Stomach (tissue), 19 donors: ENCODE measurements at places on chromosomes 11 and 22. TPM values are rescaled to one million over a fixed set of nuclear protein-coding genes. Genes with fewer than 3 reads are reported as not detected.

DNA sequence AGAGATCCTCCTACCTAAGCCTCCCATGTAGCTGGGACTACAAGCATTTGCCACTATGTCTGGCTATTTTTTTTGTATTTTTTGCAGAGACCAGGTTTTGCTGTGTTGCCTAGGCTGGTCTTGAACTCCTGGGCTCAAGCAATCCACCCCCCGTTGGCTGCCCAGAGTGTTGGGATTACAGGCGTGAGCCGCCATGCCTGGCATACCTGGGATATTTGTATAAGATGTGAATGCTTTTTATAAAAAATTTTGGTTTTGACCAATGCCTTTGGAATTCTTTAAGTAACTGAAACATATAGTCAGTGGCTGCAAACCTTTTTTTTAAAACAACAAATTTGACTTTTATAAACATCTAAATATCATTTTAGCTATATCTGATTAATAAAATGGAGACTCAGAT, 42.4 kb downstream of the ADAMTS8 start:
- H3K4me3 ChIP-seq = no peak overlapping the region
- H3K27ac ChIP-seq = no peak overlapping the region
- H3K27me3 ChIP-seq = no peaks in the 10 kb centered on the region
- H3K36me3 ChIP-seq = no peaks in the 10 kb centered on the region
- H3K4me1 ChIP-seq = no peaks in the 10 kb centered on the region

The KCNQ1OT1 gene
- total RNA-seq = 15.1 TPM

The OR5AN1 gene
- total RNA-seq = not detected

DNA sequence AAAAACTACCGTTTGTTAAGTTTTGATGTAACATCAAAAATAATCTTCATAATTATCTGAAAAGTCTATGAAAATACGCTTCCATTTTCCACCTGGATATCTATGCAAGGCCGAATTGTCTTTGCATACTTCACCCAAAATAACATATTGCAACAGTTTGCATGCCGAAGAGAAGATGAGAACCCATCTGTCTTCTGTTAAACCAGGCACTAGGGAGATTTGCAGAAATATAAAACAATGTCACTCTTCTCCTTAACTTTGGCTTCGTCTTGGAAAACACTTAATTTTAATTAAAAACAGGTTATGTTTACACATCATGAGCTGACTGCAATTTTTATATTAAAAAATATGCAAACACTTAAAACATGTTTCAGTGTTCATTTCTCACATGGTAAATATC, 1325.8 kb downstream of the TBC1D22A start:
- no peak overlapping the region for H3K27ac ChIP-seq
- no peak for DNase-seq
- H3K4me1 ChIP-seq = peaks cover 20% of the 10 kb centered on the region
- H3K27me3 ChIP-seq = no peaks in the 10 kb centered on the region

The LINC01488 gene
- total RNA-seq = not detected

DNA sequence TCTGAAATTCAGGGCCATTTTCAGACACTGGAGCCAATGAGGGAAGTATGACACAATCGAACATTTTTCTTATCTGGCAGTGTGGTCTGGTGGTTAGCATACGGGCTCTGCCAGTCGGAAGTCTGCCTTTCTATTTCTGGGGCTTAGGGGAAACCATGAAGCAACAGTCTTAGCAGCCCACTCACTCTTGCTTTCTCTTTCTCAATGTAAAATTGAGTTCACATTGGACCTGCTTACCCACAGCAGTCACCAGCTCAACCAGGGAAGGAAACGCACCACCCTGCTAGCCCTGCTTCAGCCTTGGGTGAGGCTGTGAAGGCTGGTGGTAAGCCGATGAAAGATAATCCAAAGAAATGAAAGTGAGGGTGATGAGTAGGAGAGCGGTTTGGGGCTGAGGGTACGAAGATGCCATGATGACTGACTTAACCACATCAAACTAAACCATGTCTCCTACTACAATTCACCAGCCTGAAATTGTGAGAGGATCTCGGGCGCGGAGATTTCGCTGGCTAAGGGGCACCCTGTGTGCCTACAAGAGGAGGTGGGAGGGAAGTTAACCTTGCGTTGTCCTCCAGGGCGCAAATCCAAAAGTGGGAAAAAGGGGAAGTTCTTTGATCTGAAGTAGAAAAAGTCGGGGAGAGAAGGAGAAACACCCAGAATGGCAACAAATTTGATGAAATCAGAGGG, 2.0 kb upstream of the LMO2 start:
- peaks cover 6% of the 10 kb centered on the region for H3K27me3 ChIP-seq
- H3K4me3 ChIP-seq = no peak overlapping the region
- no peaks in the 10 kb centered on the region for H3K36me3 ChIP-seq
- DNase-seq = peak; percentile 51
- H3K27ac ChIP-seq = no peak overlapping the region
- H3K4me1 ChIP-seq = peaks cover 1% of the 10 kb centered on the region

DNA sequence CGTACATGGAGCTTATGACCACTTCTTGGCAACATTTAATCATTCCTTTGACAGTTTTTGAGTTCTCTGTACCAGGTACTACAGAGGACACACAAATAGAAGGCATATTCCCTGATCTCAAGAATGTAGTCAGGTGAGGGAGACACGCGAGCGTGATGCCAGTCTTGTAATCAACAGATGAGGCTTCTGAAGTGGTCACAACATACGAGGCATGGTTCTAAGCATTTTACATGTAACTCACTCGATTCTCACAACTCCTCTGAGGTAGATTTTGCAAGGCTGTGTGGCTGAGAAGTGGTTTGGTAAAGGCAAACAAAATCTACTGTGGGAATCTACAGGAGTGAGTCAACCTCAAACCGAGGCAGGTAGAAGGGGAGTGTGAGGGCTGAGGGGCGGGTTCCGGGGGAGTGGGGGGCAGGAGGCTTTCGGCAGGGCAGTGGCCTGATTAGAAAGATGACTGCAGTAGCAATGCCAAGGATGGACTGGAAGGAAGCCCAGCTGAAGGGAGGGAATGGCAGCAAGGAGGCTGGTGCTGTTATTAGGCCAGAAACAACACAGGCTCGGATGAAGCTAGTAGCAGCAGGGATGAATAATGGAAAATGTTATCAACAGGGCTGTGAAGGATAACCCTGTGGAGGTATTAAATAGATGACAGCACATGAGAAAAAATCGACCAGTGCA, 63.8 kb downstream of the ST14 start:
- no peak overlapping the region for H3K27ac ChIP-seq
- no peaks in the 10 kb centered on the region for H3K27me3 ChIP-seq
- no peaks in the 10 kb centered on the region for H3K4me1 ChIP-seq

DNA sequence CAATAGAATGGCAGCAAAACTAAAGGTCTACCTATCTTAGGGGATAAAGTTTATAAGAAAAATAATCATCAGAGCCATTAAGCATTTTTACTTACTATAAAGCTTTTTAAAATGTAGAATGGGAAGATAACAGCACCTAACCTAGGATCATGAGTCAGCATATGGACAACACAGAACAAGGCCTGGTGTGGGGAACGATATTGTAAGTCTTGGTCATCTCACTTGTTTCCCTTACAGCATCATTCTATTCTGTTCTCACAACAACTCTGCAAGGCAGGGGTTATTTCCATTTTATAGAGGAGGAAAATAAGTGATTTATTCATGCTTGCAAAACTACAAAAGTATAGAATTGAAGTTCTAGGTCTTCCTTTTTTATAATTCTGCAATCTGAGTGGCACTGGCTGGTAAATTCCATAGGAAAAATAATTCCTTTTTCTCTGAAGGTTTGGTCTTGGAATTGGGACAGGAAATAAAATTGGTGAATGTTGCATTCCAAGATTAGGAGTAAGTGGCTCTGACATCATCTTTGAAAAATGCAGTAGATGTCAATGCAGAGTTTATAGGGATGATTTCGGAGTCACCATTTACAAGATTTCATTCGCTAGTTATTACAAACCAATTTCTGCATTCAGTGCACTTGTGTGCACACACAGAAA, 423.0 kb downstream of the DYNC2H1 start:
- DNase-seq = no peak
- no peaks in the 10 kb centered on the region for H3K27me3 ChIP-seq
- H3K4me3 ChIP-seq = no peak overlapping the region
- H3K27ac ChIP-seq = no peak overlapping the region
- H3K36me3 ChIP-seq = no peaks in the 10 kb centered on the region
- H3K4me1 ChIP-seq = no peaks in the 10 kb centered on the region
